ENCODE measurements at places on chromosomes 3 and 15.
A peak's percentile ranks its signal among the peaks of the same experiment; 100 is the strongest.

DNA sequence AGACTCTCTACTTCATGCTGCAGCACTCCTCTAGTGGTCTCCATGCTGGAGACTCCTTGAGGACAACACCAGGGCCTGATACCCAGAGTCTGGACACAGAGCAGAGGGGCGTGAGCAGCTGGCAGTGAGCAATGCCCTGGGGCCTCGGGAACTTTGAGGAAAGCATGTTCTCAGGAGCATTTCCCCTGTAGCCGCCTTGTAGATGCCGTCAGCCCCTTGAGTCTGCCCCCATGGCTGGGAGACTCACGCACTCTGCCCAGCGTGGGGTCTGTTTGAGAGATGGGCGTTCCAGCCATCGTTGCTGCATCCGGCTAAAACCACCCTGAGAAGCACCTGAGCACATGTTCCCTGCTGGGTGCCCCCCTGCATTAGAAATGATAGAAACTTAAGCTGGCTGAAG lies 56.8 kb downstream of the PLXNA1 start:
- DNase-seq = no peak

DNA sequence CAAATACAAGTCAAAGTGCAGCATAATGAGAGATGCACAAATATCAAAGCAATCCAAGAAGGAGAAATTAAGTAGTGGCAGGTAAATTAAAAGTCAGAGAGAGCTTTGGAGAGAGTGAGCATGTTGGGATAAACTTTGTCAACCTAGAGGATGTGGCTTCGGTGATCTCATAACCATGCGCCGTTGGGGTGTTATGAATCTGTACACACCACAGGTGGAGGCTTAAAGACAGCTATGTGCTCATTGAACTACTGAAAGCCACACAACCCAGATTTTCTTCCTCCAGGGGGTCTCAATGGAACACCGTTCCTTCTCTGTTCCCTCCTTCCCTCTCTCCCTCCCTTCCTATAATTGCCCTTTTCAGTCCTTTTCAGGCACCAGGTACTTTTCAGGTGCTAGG lies 52.0 kb downstream of the SUCNR1 start:
- peak; percentile 7 for DNase-seq

DNA sequence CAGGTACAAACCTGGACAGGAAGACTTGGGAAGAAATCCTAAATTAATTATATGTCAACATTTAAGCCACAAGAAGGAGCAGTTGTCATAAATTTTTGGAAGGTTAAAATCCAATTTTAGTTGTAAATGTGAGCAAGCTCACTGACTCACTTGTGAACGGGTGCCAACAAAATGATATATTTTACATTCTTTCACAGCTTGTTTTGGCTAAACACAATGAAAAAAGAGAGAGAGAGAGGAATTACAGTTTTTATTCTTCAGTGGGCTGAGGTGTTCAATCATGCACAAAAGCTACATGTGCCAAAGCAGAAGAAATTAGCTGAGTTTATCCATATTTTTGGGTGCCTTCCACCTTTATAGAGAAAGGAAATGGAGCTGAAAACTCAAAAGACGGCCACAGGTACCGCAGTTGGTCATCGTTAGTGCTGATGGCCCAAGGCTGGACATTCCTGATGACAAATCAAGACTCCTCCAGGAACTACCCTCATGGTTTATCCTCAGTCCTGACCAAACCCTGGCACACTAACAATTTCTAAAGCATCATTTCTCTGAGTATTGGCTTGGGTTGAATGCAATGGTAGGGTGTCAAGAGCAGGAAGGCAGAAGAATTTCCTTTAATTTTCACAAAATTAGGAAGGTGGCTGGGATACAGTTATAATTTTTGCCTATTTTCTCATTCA lies 37.6 kb upstream of the WNT5A start:
- peak; percentile 91 for DNase-seq

DNA sequence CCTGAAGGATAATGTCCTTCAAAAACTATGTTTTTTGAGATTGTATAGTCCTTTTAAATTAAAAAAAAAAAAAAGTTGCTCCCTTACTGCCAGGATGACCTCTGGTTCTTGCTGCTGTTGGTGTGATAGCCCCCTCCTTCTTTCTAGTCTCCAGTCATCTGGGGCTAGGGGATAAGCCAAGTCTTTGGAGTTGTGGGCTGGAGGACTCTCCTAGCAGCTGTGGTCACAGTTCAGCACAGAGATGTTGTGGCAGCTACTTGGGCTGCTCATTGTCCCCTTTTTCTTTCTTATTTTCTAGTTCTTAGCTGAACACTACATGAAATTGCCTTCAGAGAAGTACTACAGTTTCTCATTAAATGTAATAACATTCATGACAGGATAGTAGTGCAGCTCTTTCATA lies 39.2 kb upstream of the APH1B start:
- DNase-seq = no peak

DNA sequence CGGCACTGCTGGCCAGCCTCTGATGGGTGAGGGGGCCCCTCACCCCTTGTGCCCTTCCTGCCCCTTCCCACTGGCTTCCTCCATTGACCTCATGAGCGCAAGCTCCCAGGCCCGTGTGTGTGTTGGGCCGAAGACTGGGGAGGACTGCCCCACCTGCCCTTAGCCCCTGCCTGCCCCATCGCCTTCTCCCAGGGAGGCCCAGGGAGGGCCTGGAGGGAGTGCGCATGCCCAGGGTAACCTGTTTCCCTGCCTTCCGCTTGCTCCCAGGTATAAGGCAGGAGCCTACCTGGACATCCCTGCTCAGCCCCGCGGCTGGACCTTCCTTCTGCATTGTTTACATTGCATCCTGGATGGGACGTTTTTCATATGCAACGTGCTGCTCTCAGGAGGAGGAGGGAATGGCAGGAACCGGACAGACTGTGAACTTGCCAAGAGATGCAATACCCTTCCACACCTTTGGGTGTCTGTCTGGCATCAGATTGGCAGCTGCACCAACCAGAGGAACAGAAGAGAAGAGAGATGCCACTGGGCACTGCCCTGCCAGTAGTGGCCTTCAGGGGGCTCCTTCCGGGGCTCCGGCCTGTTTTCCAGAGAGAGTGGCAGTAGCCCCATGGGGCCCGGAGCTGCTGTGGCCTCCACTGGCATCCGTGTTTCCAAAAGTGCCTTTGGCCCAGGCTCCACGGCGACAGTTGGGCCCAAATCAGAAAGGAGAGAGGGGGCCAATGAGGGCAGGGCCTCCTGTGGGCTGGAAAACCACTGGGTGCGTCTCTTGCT lies 8.8 kb downstream of the DLL4 start:
- DNase-seq = no peak

GRCh38 chr3:120449701-120450599 lies 842 bp downstream of the FSTL1 start:
- peak; percentile 91 for DNase-seq

GRCh38 chr3:38086496-38086895 lies 47.5 kb downstream of the DLEC1 start:
- DNase-seq = no peak

DNA sequence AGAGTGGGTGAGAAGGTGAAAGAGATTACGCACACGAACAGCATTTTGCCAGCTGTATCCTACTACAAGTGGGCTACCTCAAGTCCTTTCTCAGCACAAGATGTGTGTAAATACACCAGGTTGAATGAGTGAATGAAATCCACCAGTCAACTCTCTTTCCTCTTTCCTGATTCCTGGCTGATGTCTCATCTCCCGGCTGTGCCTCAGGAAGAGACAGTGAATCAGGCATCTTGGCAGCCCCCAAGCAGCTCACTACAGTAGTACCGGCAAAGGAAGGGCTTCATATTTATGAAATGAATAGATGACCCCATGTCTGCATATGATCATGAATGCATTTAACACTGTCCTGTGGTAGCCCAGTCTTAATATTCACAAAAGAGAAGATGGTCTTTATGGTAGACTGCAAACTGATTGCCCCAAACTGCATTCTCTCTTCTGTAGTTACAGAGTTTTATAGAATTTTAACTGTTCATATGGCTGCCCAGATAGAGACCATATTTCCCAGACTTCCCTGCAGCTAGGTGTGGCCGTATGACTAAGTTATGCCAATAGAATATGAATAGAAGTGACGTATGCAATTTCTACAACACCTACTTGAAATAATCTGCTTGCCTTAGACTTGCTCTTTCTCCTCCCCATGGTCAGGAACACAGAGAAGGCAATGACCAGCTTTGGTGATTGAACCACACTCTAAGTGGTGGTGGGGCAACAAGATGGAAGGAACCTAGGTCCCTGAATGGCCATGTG lies 22.7 kb downstream of the MGLL start:
- peak; percentile 97 for DNase-seq

DNA sequence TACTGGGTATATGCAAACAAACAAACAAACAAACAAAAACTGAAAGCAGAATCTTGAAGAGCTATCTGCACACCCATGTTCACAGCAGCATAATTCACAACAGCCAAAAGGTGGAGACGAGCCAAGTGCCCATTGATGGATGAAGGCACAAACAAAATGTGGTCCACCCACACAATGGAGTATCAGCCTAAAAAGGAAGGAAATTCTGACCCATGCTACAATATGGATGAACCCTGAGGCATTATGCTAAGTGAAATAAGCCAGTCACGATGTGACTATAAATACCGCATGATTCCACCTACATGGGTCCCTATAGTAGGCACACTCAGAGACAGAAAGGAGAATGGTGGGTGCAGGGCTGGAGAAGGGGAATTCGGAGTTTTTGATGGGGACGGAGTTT lies 24.1 kb downstream of the XPC start:
- no peak for DNase-seq

DNA sequence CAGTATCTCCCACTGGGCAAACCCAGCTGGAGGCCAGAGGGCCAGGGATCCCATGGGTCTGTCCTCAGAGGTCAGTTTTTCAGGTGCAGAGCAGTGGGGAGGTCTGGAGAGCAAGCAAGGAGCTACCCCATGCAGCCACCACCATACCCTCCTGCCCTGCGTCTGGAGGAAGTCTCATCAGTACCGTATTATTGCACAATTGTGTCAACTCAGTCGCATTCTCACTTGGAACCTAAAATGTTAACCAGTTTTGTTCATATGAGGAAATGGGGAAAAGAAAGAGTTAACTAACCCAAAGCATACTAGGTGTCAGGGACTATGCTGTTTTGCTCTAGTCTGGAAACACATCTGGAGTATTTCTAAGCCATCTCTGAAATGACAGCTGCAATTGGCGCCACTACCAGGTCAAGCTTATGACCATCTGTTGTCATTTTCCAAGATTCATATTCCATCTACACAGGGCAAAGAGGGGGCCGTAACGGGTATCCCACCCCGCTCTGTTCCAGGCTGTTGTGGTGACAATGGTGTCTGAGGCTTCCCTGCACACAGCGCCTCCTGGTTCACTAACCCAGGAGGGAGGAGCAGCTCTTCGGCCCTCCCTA lies 16.9 kb upstream of the APBA2 start:
- DNase-seq = no peak

- no peak for DNase-seq
Observed at GRCh38 chr3:129254536-129255230, 5.3 kb downstream of the COPG1 start.

- DNase-seq = no peak
Observed at GRCh38 chr3:190008432-190008831, 112.3 kb downstream of the P3H2 start.

- no peak for DNase-seq
Observed at GRCh38 chr3:156632601-156633000, 41.8 kb upstream of the TIPARP start.

DNA sequence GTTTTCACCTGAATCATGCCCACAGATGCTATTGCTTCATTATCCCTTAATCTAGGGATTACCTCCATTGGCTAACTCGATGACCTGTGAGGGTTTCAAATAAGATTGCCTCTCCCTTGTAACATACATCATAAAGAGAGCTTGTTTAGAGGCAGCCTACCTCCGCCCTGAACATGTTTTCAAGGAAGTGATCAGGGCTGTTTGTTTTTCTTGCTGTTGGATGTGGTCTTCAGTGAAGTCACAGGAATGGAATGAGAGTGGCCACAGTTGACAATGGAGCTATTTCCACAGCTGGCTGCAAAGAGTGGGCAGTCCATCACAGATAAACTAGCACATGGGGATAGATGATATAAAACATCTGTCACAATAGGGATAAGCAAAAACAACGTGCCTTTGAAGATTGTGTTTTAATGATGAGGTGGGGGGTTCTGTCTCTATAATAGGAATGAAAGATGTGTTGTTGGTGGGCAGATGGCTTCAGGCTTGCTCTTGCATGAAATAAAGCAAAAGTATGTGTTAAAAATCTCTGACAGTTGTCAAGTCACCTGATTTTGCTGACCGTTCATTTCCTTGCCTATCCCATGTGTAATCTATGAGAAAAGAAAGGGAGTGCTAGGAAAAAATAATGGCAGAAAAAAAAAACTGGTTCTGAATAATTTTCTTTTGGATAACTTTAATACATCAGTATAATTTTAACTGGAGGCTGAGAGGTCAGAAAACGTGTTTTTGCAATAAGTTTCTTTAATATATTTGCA lies 642.3 kb downstream of the RBMS3 start:
- DNase-seq = peak; percentile 87

DNA sequence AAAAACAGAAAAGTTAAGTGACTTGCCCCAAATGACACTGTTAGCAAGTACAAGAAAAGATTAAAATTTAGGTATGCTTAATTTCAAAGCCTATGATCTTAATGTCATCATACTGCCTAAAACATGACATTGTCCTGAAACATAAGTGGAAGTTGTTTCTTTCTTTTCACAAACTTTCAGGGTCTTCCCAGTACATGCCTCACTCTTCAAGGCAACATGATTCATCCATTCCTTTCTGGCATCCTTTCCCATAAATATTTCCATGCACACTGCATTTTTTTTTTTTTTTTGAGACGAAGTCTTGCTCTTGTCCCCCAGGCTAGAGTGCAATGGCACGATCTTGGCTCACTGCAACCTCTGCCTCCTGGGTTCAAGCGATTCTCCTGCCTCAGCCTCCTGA lies 42.5 kb upstream of the KPNA4 start:
- peak; percentile 19 for DNase-seq

GRCh38 chr3:129418041-129418973 lies 10.1 kb downstream of the EFCAB12 start:
- no peak for DNase-seq

- DNase-seq = no peak
Observed at GRCh38 chr3:31695280-31696008, 162.7 kb downstream of the STT3B start.

- DNase-seq = no peak
Observed at GRCh38 chr15:31954374-31955172, 75.7 kb upstream of the CHRNA7 start.
